Kidney (tissue), 22 donors: ENCODE measurements at places on chromosomes 7 and 10.

GRCh38 chr7:150479023-150479716, 28.7 kb downstream of the GIMAP8 start:
- no peak for DNase-seq

GRCh38 chr10:119595676-119596515, 868 bp downstream of the TIAL1 start:
- peak; percentile 16 for DNase-seq

GRCh38 chr10:107163076-107163855, 1.2 kb downstream of the SORCS1 start:
- no peak for DNase-seq

DNA sequence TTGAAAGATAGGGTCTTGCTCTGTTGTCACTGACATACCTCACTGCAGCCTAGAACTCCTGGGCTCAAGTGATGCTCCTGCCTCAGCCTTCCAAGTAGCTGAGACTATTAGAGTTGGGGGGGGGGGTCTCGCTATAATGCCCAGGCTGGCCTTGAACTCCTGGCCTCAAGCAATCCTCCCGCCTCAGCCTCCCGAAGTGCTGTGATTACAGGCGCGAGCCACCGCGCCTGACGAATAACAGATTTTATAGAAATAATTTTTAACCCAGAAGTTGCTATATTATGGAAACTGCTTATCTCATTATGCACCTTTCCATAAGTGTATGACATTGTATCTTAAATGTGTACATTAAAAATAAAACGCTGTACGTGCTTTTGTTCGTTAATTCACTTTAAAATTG, 846 bp downstream of the ANKRD26 start:
- no peak for DNase-seq

DNA sequence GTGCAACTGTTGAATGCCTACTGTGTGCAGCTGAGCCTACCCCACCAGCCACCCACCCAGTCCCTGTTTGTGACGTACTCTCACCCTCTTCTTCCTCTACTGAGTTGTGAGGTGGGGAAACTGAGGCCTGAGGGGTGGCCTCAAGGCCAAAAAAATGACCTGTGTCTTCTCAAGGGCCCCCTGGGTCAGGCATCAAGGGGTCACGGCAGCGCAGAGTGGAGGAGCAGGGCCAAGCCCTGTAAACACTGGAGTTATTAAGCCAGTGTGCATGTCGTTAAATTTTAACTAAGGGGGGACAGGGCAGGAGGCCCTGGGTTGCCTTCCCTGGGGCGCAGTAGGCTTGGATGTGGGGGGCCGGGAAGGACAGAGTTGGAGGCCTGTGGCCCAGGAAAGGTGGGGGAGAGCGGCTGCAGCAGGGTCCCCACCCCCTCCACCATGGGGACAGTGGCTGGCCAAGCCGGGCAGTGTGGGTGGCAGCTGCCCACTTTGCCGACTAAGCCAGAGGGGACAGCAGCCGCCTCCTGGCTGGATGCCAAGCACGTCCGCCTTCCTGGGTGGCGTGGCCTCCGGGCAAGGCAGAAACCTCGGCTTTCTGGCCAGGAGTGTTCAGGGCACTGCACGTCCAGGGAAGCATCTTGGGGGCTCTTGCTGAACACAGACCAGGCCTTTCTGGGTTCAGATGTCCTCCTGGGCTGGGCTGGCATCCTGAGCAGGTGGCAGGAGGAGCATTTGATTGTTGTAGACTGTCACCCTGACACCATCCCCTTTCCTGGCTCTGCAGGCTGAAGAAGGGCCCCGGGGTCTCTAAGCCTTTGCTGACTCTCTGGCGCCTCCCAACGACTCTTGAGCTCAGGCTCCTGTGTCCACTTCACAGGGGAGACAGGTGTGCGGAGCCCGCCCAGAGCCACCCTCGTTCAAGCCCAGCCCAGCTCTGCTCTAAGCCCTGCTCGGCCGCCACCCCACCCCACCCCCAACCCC, 1.9 kb downstream of the SLC29A4 start:
- DNase-seq: peak; percentile 86

GRCh38 chr7:155795951-155796350, 16.3 kb downstream of the SHH start:
- no peak for DNase-seq
